Gastroesophageal sphincter (tissue), 4 donors: ENCODE measurements at places on chromosomes 6 and 20. TPM values are rescaled to one million over a fixed set of nuclear protein-coding genes. Genes with fewer than 3 reads are reported as not detected.

OSBPL2 gene
- 50.6 TPM for total RNA-seq

DNPH1 gene
- total RNA-seq = 87.7 TPM

ZNF165 gene
- total RNA-seq = 0.81 TPM

HCRTR2 gene
- total RNA-seq = not detected

RAET1G gene
- not detected for total RNA-seq

KIFC1 gene
- 0.79 TPM for total RNA-seq

PRND gene
- not detected for total RNA-seq

SLA2 gene
- total RNA-seq = not detected

PHACTR3 gene
- 0.59 TPM for total RNA-seq

ZC2HC1B gene
- not detected for total RNA-seq

OLIG3 gene
- total RNA-seq = 0.23 TPM

- no peak for ATAC-seq
These were observed 6.4 kb downstream of the TPMT start for GRCh38 chr6:18148304-18149025.

GRCh38 chr20:23569570-23569969 lies 1.3 kb upstream of the CST9L start:
- ATAC-seq = no peak

- no peak for ATAC-seq
These were observed 117.5 kb downstream of the SCML4 start for GRCh38 chr6:107706516-107707115.

DNA sequence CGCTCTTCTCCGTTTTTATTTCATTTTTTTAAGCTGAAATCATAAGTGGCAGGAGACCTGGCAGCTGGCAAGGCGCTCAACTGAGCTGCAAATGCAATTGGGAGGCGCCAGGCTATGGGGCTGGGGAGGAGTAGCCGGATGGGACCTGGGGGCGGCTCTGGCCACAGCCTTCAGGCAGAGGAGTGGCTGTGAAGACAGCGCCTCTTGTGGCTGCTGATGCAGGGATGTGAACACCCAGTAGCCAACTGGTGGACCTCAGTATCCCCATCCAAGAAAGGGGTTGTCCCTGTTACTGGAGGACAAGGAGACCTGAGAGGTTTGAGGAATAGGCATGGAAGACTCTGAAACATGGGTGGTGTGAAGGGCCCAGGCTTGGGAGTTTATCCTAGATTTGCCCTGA lies 12.6 kb downstream of the KCNK17 start:
- no peak for ATAC-seq

GRCh38 chr6:66897576-66897975 lies 1190.5 kb upstream of the EYS start:
- no peak for ATAC-seq

DNA sequence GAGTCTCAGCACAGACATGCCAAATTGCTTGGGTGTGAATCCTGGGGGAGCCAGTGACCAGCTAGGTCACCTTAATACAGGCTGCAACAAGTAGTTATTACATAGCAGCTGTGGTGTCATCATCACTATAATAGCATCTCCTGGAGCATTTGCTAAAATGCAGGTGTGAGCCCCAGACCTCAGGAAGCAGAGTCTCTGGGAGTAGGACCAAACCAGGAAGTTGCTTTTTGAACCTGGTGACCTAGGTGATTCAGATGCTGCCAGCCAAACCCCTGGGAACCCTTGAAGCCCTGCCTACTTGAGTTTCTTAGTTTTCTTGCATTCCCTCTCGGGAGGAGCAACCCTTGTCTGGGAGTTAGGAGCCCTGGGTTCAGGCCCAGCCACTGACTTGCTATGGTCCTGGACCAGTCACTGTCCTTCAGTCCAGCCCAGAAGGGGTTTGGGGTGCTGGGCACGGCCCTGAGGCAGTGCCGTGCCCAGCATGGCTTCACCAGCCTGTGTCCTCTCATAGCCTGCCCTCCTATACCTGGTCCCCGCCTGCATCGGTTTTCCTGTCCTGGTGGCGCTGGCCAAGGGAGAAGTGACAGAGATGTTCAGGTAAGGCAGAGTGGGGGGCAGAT lies 39.3 kb upstream of the ID1 start:
- ATAC-seq = no peak

DNA sequence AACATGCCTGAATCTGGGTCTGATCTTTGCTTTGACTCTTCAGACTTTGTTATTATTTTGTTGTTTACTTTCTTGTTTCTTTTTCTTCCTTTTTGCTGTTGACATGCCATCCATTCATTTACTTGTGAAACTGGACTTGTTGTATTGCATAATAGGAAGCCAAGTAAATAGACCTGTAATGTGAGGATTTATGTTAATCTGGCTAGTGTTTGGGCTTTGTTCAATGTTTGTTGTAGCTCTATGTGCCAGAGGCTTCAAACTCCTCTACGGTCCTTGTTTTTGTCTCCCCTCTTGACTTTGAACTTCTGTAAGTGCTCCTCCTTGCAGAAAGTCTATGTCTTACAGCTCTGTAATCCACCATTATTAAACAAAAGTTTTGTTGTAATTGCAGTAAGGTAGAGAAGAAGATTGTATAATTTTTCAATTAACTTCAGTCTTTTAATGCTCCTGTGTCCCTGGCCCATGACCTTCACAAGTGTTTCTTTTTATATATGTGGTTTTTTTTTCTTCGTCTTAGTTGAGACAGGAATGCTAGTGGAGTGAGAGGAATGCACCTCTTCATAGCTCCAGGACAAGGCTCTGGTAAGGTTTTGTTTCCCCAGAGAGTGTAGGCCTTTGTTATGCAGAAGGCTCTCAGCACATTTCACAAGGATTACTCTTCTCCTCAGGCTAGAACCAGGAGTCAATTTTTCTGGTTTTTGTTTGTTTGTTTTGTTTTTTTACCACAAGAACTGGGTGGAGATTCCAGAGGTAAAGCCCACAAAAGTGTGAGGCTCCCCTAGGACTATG lies 1061.8 kb upstream of the CITED2 start:
- ATAC-seq = no peak

GRCh38 chr6:107116328-107116892 lies 1.1 kb upstream of the BEND3 start:
- ATAC-seq = no peak

- ATAC-seq = no peak
These were observed 90.1 kb upstream of the FERMT1 start for GRCh38 chr20:6212903-6213302.

GRCh38 chr20:17456279-17456678 lies 74.9 kb downstream of the BFSP1 start:
- no peak for ATAC-seq

- no peak for ATAC-seq
These were observed 751.6 kb downstream of the EYS start for GRCh38 chr6:64955435-64955848.

DNA sequence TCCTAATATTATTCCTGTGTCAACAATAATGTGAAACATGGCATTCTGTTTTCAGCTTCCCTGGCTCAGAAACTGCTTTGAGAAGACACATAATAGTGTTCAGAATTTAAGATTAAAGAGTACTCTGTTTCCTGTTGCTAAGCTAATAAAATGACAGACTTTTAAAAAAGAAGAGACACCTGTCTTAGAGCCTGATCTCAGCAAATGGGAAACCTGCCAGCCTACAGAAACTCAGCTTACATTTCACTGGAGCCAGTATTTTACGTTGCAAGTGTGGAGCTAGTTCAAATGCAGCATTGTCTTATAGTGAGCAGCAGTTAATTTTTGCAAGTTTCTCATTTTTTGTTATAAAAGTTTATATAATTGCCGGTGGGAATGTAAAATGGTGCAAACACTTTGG lies 28.8 kb downstream of the KIZ start:
- no peak for ATAC-seq

GRCh38 chr6:21381331-21381963 lies 212.1 kb upstream of the SOX4 start:
- ATAC-seq = no peak

DNA sequence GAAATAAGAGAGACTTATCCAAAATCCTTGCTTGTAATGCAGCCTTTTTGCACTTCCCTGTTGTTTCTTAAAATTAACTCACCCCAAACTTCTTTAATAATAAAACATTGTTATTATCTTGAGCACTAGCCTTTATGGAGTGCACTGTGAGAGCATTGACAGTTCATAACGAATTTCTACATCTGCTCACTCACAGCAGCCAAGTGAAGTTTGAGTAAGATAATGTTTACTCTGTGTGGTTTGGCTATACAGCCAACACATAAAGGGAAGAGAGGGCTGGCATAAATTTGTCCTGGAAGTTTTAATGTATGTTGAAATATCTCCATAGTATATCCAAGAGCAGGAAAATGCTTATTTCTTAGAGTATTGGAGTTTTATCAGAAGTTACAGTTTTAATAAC lies 227.9 kb downstream of the FRK start:
- no peak for ATAC-seq

DNA sequence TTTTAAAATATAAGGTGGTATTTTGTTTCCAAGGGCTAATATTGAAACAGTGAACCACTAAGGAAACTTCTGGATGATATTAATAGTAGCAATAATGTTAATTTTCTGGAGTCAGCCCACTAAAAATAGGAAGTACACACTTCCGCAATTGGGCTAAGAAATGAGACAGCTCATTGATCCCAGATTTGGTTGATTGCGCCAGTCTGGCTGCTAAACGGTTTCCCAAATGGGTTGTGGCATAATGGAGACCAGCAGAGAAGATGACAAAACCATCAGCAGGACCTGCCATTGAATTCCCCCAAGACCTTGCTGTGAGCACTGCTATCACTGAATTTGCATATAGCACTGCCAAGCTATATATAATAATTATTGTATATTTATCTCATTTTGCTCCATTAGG lies 71.2 kb upstream of the SGK1 start:
- no peak for ATAC-seq

DNA sequence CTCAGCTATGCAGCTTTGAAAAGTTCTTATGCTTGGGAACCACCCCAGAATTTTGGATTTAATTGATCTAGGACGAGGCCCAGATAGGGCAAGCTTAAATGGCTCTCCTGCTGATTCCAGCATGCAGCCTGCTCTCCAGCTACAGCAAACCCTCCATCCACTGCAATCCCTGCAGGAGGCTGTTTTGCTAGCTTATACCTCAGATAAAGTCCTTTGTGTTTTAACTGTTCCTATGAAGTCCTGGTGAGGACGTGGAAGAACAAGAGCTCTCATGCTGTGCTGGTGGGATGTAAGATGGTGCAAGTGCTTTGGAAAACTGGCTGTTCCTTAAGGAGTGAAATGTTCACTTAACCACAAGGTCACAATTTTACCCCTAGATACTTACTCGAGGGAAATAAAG lies 25.5 kb upstream of the NXT1 start:
- ATAC-seq = no peak

DNA sequence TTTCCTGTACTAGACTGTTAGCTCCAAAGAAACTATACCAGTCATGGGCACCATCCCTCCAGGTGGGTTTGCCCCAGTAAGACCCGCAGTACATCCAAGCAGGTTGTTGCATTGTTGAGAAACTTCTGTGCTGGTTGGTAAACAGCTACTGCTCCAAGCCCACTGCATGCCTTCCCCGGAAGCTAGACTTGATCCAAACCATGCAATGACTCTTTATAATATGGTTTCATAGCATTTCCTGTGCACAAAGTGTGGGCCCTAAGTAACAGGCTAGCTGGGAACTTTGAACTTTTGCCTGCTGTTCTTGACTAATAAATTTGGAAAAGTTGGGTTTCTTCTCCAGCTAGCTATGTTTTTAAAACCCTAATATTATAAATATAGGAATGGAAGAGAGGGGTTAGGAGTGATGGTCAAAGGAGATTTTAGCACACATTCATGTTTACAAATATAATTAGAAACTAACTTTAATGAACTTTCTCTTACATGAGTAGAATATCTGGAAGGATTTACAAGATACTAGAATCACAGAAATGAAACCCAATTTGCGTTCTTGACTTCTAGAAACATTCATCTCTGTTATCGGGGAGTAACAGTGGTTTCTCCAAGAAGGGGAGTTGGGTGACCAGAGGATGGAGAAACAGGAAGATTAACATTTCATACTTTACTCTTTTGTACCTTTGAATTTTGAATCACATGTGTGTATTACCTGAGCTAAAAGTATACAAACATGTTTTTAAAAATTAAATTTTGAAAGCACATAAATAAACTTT lies 51.7 kb downstream of the GFOD1 start:
- ATAC-seq = no peak

GRCh38 chr6:4751823-4752464 lies 24.3 kb upstream of the CDYL start:
- no peak for ATAC-seq

DNA sequence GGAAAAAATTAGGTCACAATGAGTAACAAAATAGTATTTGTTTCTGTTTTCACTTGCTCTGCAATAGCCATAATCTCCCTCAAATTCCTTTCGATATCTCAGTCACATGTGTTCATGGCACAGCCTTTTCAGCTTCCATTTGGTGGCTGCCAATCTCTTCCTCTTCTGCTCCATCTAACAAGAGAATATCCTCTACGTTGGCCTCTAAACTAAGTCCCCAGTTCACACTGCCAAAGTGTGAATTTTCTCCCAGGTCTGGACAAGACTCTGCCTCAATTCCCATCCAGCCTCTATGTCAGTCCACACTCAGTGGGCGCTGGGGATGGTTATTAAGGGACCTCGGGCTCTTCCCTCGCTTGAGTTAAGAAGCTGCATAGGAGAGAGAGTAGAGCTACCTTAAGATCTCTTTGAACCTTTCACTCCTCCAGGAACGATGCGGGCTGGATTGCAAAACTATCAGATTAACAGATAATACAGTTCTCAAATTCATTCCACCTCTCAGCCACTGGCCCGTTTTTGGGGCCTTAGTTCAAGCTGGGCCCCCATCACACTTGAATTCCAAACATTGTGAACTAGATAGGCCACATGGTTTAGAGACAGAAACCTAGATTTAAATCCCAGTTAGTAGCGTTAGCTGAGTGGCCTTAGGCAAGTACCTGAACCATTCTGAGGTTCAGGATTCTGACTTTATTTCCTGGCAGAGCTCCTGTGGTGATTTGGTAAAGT lies 250.2 kb upstream of the QKI start:
- ATAC-seq = no peak

GRCh38 chr6:153301602-153302001 lies 170.5 kb upstream of the RGS17 start:
- ATAC-seq = no peak

GRCh38 chr6:25960734-25961133 lies 1.9 kb upstream of the TRIM38 start:
- ATAC-seq = no peak

DNA sequence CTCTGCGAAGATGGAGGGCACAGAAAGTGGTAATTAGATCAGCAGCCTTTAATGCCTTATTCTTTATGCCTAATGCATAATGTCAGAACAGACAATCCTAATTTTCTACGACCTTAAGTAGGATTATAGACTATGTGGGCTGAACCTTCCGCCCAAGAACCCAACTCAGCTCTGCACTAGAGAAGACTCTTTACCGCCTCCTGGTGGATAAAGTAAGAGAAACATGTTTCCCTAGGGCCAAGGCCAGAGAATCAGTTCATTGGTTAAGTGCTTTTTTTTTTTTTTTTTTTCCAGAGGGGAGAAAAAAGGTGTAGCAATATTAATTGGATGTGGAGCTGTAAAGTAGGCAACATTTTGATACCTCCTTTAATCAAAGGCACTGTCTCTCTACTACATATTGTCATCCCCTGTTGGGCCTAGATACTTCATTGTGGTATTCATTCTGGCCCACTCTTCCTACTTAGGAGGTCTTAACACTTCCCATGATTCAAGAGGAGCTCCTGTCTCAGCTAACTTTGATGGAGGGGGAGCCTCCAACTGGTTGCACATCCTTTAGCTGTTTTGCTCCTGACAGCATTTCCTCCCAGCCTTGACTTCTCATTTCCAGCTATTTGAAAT lies 124.9 kb upstream of the NRN1 start:
- no peak for ATAC-seq

- ATAC-seq = no peak
These were observed 122.1 kb downstream of the HIVEP2 start for GRCh38 chr6:142822842-142823241.
